ENCODE measurements at places on chromosomes 5 and 9. TPM values are rescaled to one million over a fixed set of nuclear protein-coding genes. Genes with fewer than 3 reads are reported as not detected.

The MYOZ3 gene
- total RNA-seq, result 5.5 TPM

The GIN1 gene
- 5.4 TPM for total RNA-seq

- DNase-seq, result peak; percentile 52
Measured at GRCh38 chr5:137252512-137252911, 246.6 kb downstream of the SPOCK1 start.

The SLC27A6 gene
- 0.39 TPM for total RNA-seq

The BNC2 gene
- 38.0 TPM for total RNA-seq

GRCh38 chr5:147805030-147805454 is 22.5 kb upstream of the JAKMIP2 start:
- no peak for DNase-seq

DNA sequence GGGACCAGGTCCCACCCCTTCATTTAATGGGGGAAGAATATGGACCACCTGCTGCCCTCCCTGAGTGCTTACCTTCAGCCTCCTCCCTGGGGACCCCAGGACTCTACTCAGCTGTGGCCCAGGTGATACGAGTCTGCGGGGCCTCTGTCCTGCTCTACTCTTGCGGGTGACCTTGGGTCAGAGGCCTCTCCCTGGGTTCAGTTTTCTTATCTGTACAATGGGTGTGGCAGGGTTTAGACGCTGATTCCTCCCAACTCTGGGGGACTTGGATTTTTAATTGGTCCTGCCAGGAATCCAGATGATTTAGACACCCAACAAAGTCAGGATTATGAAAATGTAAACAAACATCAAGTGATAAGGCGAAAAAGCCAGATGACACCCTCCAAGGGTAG is 25.0 kb downstream of the FAM163B start:
- no peak for DNase-seq

DNA sequence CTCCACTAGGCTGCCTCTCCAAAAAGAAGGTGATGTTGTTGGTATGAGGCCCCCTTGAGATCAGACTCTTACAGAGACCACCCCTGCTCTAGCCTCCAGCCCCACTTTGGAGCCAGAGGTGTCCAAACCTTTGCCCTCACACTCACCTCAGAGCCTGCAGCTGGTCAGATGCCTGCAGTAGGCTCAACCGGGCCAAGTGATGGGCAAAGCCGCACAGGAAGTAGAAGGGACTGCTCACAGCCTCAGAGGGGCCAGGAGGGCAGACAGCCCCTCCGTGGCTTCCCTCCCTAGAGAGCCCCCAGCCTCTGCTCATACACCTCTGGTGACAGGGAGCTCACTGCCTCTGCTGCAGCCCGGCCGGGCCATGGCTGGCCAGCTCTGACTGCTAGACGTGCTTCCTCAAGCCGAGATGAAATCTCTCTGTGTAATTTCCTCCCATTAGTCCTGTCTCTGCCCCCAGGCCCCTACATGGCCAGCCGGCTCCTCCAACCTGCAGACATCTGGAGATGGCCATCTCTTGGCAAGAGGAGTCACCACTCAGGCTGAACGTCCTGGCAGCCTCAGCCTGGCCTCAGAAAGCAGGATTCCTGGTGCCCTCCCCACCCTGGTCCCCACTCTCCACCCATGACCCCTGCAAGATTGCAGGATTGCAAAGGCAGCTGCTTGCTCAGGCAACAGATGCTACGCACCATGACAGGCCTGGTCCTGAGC is 7.3 kb upstream of the TCF7 start:
- no peak for DNase-seq

GRCh38 chr5:178382754-178383164 is 150.2 kb upstream of the PHYKPL start:
- DNase-seq, result no peak

DNA sequence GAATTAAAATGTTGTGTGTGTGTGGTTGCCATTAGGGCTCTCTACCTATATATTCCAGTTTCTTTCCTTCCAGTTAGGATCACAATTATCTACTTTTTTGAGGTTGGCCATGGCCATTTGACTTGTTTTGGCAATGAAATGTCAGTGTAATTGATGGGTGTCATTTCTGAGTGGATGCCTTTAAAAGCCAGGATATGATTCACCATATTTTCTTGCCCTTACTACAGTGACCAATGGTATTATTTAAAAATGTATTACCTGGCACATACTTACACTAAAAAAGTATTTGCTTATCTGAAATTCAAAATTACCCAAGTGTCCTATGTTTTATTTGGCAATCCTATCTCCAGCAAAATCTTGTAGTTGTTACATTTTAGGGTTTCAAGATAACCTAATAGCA is 258.7 kb upstream of the ACTBL2 start:
- no peak for DNase-seq

The ADRB2 gene
- 0.64 TPM for total RNA-seq

The INSL4 gene
- total RNA-seq, result not detected

The FABP6 gene
- total RNA-seq, result not detected

DNA sequence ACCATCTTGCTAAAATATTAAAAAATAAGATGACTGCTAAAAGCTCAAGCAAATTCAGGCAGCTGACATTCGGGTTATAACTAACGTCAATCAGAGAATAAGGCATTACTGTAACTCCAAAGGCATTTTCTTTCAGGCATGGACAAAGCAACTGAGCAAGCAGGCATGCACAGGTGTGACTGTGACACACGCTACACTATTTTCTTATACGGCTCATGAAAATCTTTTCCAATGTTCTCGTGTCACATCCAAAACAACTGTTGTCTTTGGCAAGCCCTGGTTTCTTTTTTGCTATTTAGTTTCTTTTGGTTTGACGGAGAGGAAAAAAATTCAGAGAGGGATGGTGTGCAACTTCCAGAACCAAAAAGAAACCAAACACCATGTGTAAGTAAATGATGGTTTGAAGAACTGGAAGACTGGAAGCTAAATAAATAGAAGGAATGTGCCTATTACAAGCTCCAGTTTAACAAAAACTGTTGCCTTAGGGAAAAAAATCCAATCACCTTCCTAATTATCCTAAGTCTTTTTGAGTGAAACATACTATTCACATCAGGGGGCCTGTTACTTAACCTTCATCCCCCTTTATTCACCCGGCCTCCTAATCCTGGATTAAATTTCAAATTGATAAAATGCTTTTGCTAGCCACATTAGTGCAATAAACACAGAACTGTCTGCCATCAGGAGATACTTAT is 277.6 kb downstream of the PSAT1 start:
- DNase-seq, result peak; percentile 20

DNA sequence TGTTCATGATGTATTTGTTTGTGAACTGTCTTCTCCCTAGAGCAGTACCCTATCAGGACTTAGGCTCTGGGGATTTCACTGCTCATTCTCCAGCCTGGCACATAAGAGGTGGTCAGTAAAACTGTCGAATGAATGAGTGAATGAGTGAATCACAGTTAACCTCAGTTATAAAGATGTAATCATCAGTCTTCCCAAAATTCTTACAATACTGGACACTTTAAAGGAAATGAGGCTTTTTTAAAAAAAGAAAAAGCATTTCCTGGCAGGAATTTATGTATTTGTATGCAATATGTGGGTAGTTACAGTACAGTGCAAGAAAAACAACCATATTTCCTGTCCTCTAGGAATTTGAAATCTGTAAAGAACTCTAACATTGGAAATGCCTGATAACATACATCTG is 59.6 kb downstream of the RAI14 start:
- peak; percentile 66 for DNase-seq

The CNTNAP3 gene
- total RNA-seq, result 2.7 TPM

DNA sequence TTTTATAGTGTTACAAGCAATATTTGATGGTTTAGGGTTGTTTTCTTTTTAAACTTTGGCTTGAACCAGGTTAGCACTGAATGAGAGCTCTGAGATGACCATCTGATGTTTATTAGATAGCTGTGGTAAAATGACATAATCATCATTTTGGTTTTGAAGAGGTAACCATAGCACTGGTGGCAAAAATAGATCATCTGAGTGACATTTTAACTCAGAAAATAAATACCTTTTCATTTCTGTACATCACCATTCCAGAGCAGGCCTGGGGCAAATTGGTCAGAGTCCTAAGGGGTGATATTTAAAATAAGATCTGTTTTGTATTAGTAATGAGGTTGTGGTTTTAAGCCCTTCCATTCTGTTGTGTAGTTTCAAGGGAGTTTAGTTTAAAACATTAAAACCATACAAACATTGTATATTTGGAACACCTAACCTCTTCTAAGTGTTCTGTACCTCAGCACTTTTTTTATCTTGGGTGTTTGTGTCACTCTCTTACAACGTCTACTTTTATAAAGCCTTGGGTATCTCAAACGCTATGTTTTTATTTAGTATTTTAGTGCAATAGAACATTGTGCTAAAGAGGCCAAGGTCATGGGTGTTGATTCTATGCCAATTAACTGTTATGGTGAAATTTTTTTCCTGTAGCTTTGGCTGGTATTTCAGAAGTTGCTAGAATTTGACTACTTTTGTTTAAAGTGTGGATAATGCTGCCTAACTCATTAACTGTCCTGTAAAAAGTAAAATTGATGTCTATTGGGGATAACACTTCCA is 166.1 kb downstream of the CD180 start:
- no peak for DNase-seq

DNA sequence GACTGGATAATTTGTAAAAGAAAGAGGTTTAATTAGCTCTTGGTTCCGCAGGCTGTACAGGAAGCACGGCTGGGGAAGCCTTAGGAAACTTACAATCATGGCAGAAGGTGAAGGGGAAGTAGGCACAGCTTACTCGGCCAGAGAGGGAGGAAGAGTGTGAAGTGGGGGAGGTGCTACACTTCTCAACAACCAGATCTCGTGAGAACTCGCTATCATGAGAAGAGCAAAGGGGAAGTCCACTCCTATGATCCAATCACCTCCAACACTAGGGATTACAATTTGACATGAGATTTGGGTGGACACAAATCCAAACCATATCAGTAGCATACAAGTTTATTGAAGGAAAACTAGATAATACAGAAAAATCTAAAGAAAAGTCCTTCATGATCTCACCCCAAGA is 39.9 kb downstream of the NEURL1B start:
- no peak for DNase-seq

- DNase-seq, result no peak
Measured at GRCh38 chr5:109931049-109931780, 241.5 kb downstream of the MAN2A1 start.

DNA sequence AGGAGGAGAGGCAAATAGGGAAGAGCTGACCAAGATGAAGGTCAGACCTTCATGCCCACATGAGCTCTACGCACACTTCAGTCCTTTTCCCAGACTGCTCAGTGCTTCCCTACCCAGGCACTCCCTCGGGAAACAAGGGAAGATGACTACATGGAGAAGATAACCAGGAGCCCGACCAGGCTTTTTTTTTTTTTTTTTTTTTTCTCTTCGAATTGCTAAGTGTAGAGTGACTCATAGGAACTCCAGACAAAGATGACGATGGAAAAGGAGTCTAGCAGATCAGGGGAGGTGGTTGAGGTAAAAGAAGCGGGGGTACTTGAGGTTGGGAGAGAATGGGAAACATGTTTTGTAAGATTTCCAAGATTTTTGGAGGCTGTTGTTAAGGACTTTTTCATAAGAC is 526.1 kb downstream of the BNC2 start:
- peak; percentile 99 for DNase-seq

- DNase-seq, result no peak
Measured at GRCh38 chr5:68802430-68802829, 291.4 kb upstream of the SLC30A5 start.

DNA sequence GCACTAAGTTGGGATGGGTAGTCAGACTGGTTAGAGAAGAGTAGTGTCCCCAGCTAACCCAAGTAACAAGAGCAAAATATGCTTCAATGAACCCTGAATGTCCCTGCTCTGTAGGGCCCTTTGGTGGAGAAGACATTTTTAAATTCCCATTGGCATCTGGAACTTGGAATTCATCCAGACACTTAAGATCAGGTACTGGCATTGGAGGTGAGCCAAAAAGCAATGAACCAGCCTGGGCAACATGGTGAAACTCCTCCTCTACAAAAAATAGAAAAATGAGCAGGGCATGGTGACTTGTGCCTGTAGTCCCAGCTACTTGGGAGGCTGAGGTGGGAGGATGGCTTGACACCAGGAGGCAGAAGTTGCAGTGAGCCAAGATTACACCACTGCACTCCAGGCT is 58.9 kb upstream of the ZNF618 start:
- DNase-seq, result no peak

The NUTM2F gene
- total RNA-seq, result not detected

- DNase-seq, result no peak
Measured at GRCh38 chr5:97131921-97132320, 10.5 kb downstream of the LIX1 start.

DNA sequence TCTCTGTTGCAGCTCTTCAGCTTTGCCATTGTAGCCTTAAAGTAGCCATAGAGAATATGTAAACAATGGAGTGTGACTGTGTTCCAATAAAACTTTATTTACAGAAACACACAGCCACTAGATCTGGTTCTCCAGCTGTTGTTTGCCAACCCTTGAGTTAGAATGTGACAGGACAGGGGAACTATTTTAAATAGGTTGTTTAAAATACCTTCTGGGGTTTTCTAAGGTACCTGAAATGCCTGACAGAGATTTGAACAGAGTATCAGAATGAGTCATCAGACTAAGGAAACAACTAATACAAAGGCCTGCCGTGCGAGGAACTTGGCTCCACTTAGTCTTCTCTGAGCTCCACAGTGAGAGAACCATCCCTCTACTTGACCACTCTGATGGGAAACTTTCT is 85.4 kb downstream of the HSD17B4 start:
- peak; percentile 73 for DNase-seq

The SLC36A3 gene
- not detected for total RNA-seq

DNA sequence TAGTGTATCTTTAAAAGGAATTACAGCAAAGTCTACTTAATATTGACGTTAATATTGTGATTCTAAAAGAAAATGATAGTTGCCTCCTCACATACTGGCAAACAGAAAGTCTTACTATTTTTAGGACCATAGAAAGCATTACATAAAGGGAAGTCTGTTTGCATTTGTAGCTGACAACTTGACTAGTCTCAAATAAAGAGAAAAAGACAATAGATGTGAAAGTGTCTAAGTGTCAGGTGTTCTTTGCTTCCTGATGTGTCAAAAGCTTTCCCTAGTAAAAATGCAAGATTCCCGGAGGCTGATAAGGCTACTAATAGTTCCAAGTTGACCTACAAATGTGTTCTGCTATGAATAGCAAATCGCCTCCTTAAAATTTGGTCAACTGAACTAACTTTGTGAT is 259.7 kb downstream of the CDH10 start:
- no peak for DNase-seq

- no peak for DNase-seq
Measured at GRCh38 chr5:23763170-23763569, 255.8 kb downstream of the PRDM9 start.

The ELAVL2 gene
- total RNA-seq, result 22.2 TPM

The FPGS gene
- 49.4 TPM for total RNA-seq

DNA sequence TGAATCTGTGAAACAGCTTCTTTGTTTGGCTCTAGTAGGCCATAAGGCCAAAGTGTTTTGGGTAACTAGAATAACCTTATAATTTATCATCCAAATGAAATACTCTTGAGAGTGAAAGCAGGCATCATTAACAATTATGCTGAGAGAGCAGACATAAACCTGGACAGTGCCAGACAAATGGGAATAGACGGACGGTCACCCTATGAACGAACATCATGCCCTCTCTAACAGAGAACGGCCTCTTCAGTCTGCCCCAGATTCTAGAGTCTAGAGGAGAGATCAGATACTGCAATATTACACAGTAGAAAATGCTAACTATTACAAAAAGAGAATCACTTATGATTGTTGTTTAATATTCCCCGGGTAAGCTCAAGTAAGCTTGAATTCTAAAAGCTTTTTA is 68.5 kb downstream of the APBA1 start:
- DNase-seq, result no peak

The IFNK gene
- total RNA-seq, result not detected

The TAF11L10 gene
- total RNA-seq, result not detected

Data from astrocyte (in vitro differentiated cells and primary cell).